ENCODE measurements at places on chromosomes 6 and 20. TPM values are rescaled to one million over a fixed set of nuclear protein-coding genes. Genes with fewer than 3 reads are reported as not detected.

GRCh38 chr6:153059757-153060156, 57.2 kb upstream of the MTRF1L start:
- no peaks in the 10 kb centered on the region for H3K27me3 ChIP-seq
- H3K4me1 ChIP-seq, result no peaks in the 10 kb centered on the region
- H3K36me3 ChIP-seq, result no peaks in the 10 kb centered on the region
- H3K4me3 ChIP-seq, result no peak overlapping the region

DNA sequence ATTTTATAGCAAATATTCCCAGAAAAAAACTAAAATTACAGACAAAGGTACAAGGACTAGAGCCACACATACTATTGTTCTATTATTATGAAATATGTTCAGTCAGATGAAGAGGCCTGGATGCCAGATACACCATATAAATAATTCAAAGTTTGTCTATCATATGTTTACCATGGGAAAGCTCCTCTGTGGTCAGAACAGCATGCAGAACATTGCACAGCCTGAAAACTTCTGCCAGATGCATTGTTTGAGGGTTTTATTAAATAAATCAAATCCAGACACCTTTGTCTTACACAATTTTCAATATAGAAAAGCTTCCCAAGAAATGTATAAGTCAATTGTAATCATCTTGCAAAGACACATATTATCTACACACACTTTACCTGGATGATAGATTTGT, 35.0 kb upstream of the COL21A1 start:
- no peak for DNase-seq
- no peak overlapping the region for H3K27ac ChIP-seq

The LINC00237 gene
- total RNA-seq, result not detected

The FERMT1 gene
- total RNA-seq, result 30.2 TPM

The KCNK15 gene
- total RNA-seq, result not detected

The GNRH2 gene
- total RNA-seq, result not detected
